Fibroblast of skin of left biceps (primary cell): ENCODE measurements at places on chromosomes 5 and 9.

- no peak for DNase-seq
Observed at GRCh38 chr9:134800791-134801339, 79.7 kb upstream of the FCN2 start.

GRCh38 chr5:132816554-132816953, 3.5 kb downstream of the SOWAHA start:
- no peak for DNase-seq

GRCh38 chr5:28216939-28217360, 1178.6 kb upstream of the CDH9 start:
- no peak for DNase-seq

- DNase-seq, result no peak
Observed at GRCh38 chr5:131264451-131265099, 722 bp downstream of the CDC42SE2 start.

GRCh38 chr9:107079589-107079988, 203.5 kb upstream of the RAD23B start:
- DNase-seq, result no peak

DNA sequence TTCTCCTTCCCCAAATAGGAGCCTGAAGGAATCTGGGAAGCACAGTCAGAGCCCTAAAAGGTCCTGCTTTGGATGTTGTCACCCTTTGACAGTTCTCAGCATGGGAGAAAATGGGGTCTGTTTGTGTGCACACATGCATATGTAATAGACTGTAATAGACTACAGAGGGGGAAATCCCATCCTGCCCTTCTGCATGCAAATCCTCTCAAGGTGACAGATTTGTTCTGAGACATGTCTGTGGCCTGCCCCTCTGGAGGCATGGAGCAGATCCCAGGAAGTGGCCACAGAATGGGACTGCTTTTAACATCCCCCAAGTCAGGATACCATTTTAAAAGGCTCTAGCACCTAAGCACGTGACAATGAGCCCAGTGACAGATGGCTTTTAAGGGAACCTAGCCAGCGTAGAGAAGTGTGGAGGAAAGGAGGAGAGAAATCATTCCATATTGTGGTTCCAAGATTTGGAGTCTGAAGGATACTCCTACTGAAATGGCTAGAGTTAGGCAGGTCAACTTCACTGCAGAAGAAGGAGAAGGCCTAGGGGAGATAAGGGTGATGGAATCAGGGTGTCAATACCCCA, 483.5 kb downstream of the SPOCK1 start:
- DNase-seq, result no peak

- no peak for DNase-seq
Observed at GRCh38 chr9:6186691-6187090, 28.9 kb upstream of the IL33 start.

DNA sequence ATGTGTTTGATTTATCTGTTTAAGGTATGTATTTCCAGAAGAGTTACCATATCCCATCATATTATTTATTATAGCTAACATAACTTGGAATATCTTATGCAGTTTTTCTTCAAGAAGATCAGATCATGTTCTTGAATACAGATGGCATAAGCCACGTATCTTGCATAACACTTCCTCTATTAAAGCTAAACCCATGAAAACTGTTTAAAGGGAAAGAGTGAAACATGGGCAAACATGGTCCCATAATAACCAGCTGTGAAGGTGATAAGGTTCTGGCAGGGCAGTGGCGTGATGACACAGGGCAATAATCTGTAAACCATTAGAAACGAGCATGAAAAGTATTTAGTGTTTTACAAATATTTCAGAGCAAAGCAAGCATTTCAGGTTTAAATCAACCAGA, 34.2 kb downstream of the EFNA5 start:
- no peak for DNase-seq

GRCh38 chr9:87707805-87708506, 18.0 kb upstream of the CTSL start:
- no peak for DNase-seq

GRCh38 chr5:42321785-42322184, 101.5 kb upstream of the GHR start:
- no peak for DNase-seq

DNA sequence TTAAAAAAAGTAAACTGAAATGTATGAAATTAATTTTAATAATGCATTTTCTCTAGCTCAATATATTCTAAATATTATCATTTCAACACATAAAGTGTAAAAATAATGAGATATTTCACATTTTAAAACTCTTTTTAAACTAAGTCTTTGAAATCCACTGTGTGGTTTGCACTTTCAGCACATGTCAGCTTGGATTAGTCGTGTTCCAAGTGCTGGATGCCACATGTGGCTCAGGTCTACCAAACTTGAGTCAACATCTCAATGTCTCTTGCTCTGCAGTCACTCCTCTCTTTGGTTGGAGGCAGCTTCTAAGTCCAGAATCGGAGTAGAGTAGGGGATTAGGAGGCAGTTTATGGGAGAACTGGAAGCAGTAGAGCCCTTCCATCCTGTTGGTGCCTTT, 173.7 kb upstream of the ANKRD55 start:
- DNase-seq, result no peak

DNA sequence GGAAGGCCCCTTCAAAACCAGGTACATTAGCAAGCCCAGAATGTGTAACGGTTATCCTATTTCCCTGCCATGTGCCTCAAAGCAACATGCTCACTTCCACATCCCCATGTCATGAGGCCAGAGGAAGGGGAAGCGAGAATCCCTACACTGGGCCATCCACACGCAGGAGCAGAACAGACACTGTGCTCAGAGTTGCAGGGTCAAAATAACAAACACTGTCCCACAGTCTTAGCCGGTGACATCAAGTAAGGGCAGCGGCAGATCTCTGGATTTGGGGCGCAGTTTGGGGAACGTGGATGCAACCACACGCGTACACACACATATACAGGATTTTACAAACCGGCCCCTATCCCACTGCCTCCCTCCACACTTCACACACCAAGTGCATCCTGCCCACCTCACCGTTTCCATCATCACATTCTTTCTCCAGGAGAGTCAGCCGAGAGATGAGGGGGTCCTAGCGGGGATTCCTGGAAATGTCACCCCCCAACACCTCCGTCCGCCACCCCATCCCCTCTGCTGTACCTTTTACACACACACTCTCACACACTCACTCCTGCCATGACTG, 776 bp downstream of the APBA1 start:
- DNase-seq, result no peak

- no peak for DNase-seq
Observed at GRCh38 chr5:181008136-181008535, 19.5 kb downstream of the BTNL3 start.

GRCh38 chr5:139132515-139132914, 65.7 kb downstream of the SIL1 start:
- no peak for DNase-seq
